Stimulated activated CD8-positive, alpha-beta memory T cell treated with anti-CD3 and anti-CD28 coated beads, Interleukin-4, amount 100 ng/mL, for 4 hours (primary cell): ENCODE measurements at places on chromosomes 7 and 10.

DNA sequence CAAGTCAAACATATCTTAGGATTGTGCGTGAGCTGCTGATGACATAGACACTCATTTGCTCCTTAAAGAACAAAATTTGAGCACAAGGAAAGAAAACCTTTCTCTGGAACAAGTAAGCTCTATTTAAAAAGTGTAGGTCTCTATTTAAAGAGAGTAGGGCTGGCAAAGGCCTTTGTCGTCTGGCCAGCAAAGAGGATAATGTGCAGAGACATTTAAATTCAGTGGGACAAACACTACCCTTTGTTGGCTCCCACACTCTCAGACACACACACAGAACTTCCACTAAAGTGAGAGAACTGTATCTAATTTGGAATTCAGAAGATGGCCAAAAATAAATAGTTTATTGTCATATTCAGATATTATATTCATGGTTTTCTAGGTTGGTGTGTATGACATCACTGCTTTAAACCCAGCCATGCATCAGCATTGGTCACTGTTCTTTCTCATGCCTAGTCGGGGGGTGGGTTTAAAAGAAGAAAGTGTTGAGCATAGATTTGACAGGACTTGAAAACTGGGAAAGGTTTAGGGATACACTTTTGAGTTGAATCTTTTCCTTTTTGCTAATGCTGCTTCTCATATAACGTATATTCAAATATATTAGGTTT lies 49.5 kb upstream of the HDAC9 start:
- DNase-seq: no peak

DNA sequence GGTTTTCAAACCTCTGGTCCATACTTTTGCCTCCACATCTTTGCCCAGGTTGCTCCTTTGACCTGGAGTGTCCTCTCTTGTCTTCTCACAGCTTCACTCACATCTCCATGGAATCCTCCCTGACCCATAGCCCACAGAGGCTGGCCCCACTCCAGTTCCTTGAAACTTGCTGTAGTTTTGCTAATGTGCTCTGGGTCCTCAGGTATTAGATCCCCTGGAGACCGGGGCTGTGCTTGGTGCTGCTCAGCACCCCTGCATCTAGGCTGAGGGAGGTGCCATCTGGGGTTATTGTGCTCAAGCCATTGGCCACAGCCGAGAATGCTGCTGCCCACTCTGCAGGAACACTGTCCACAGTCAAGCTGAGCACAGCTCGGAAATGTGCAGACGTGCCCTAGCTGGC lies 16.5 kb downstream of the KNDC1 start:
- DNase-seq: no peak

- no peak for DNase-seq
Observed at GRCh38 chr10:103969436-103969835, 2.5 kb downstream of the SLK start.

GRCh38 chr10:77252380-77253146 lies 385.0 kb downstream of the KCNMA1 start:
- DNase-seq: no peak

GRCh38 chr10:76463111-76463510 lies 1031.7 kb downstream of the LRMDA start:
- no peak for DNase-seq

GRCh38 chr10:51748959-51749358 lies 49.6 kb upstream of the CSTF2T start:
- DNase-seq: no peak

GRCh38 chr10:93364966-93365365 lies 117.2 kb downstream of the MYOF start:
- DNase-seq: no peak

GRCh38 chr7:126041472-126041871 lies 1111.8 kb upstream of the POT1 start:
- no peak for DNase-seq

DNA sequence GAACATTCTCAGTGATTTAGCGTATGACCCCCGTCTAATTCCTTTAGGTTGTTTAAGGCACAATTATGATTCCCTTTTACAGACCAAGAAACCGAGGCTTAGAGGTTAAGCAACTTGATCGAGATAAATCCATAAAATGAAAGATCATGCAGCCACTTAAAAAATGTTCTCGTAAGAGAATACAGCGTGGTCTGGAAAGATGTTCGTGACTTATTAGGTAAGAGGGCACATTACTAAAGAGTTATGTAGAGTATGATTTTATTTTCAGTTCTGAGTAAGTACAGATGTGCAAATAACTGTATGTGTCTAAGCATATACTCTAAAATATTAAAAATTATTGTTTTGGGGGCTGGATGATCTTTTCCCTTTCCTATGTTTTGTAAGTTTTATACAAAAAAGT lies 575.1 kb downstream of the PARD3 start:
- no peak for DNase-seq

DNA sequence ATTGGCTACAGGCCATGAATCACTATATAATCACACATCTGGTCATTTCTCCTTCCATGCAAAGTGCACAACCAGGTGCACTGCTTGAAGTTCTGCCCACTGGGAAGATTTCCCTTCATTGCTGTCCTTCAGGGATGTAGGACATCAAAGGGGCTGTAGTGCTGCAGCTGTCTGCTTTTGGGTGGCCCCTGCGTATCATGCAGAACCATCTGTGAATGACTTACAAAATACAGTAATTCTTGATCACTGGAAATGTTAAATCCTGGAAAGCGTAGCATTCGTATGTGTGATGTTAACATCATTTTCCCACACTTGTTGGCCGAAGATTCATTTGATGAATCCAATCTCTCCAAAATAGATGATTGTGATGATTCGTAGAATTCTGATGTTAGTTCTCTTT lies 22.4 kb downstream of the AKR1C3 start:
- DNase-seq: no peak

DNA sequence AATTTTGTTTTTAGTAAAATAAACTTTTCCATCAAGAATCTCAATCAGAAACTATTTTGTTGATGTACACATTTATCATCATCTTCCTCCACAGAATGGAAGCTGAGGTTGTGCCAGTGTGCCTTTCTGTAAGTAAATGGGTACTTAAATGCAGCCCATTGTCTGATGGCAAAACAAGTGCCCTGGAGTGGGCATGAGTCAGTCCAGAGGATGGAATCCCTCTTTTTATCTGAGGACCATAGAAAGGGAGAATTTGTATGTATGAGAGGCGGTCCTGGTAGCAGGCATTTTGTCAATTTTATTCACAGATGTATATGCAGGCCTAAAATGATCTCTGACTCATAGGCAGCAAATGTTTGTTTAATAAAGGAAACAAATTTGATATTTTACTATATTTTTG lies 102.1 kb upstream of the MAGI2 start:
- no peak for DNase-seq

DNA sequence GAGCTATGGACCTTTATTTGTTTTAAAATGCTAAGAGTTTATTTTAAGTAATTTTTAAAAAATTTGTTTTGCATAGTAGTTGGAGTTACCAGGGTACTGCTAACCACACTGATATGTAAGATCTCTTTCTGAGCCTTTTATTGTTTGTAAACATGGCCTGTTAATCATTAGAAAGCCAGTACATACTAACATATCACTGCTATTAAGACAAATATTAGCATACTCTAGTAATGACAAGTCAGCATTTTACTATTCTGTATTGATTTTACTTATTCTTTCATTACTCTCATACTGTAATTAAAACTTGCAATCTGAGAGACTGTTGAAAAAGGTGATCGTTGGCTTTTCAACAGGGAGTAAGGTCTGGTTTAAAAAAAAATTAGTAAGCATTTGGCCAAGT lies 66.7 kb downstream of the PTEN start:
- no peak for DNase-seq

- DNase-seq: no peak
Observed at GRCh38 chr10:27368706-27369105, 128.1 kb upstream of the ACBD5 start.

GRCh38 chr7:106247841-106248240 lies 36.9 kb downstream of the NAMPT start:
- no peak for DNase-seq

DNA sequence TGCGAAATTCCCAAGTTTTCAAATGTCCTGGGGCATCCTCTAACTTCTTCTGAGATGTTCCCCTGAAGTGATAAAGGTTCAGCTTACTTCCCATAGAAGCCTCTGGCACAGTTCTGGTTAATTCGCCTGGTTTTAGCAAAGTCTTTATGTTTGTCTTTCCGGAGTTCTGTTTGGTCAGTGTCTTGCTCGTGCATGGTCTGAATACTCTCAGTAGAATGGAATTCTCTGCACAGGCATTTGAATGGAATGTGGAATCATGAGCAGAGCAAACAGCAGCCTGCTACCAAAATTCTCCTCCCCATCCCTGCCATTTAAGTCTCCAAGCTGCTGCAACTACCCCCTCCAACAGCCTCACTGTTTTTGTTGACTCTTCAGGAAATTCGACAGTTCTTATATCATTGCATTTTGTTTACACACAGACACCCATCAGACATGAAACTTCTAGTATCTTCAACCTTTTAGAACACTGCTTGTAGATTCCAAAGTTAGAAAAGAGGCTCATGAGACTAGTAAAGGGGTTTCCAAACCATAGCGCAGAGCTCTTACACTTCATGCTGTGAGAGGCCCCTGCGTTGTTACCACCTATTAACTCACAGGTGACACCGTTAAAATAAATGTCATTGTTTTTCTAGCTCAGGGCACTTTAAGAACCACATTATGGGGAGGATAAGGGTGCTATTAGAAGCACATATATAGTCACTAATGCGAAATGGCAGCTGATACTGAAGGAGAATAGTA lies 129.7 kb downstream of the PLCE1 start:
- DNase-seq: no peak

DNA sequence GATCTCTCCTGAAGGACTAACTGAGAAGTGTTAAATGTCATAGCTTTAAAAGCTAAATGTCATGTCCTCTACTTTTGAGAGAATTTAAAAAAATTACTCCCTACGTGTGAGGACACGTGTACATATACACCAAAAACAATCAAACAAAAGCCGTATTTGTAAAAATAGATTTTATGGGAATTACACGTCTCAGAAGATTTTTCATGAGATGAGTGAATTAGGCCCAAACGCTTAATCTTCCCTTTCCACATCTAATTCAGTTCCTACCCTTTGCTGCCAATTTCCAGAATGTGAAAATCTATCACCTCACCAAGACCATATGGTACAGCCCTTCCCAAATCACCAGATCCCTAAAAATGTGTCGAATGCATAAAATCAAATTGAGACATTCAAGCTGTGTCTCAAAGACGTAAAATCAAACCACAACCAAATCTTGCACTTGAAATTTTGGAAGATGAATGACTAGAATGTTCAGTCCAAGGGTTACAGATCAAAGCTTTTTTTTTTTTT lies 1.0 kb upstream of the CTTNBP2 start:
- DNase-seq: no peak

- no peak for DNase-seq
Observed at GRCh38 chr7:18906901-18907300, 210.5 kb downstream of the TWIST1 start.

DNA sequence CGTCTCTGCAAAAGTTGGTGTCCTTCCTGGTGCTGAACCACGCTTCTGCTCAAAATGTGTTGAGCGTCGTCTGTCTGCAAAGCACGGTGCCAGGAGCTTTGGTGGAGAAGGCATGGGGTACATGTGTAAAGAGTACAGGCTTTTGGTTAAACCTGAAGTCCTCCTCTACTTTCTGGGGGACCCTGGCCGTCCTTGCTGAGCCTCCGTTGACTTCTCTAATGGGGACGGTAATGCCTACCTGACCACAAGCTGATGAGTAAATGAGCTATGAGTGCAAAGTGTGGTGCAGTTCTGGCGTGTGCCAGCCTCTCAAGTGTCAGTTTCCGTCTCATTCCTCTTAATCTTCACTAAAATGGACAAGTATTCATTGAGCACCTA lies 527 bp upstream of the HERPUD2 start:
- no peak for DNase-seq

GRCh38 chr10:64486149-64486548 lies 964.9 kb downstream of the REEP3 start:
- DNase-seq: no peak

GRCh38 chr7:15128716-15129115 lies 226.2 kb upstream of the DGKB start:
- DNase-seq: no peak

GRCh38 chr7:115099906-115100305 lies 178.0 kb downstream of the MDFIC start:
- DNase-seq: no peak

- no peak for DNase-seq
Observed at GRCh38 chr10:454860-455259, 234.6 kb downstream of the DIP2C start.

DNA sequence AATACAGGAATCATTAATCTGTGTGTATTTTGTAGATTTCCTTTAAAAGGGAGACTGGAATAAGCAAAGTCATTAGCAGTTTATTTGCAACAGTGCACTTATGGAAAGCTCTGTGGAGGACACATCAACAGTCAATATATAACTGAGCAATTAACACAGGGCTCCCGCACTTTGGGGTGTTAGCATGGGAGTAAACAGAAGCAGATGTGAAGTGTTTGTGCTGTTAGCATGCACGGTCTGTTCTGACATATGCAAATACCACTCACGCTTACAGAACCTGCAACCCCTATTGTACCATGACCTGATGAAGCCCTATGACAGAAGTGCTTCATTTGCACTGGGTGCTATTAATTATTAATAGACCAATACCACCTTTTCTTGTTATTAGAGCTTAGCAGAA lies 118.9 kb downstream of the PPP1R3A start:
- no peak for DNase-seq

GRCh38 chr10:81532403-81532802 lies 342.6 kb upstream of the NRG3 start:
- DNase-seq: no peak

- DNase-seq: no peak
Observed at GRCh38 chr10:49762566-49762877, 399 bp upstream of the OGDHL start.

DNA sequence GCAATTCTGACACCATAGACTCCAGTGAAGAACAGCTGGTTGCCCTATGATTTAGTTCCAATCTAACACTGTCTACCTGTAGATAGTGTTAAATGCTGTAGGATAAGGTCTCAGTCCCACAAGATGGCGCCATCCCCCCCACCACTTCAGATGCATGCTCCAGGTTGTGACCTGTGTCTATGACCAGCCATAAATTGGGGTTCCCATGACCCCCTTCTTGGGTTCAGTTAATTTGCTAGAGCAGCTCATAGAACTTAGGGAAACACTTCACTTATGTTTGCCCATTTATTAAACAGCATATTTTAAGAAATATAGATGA lies 13.1 kb downstream of the CCSER2 start:
- no peak for DNase-seq

GRCh38 chr10:28939281-28940157 lies 262.2 kb downstream of the BAMBI start:
- DNase-seq: no peak
